Muscle of arm (tissue), 14 donors: ENCODE measurements at places on chromosomes 5 and 9. TPM values are rescaled to one million over a fixed set of nuclear protein-coding genes. Genes with fewer than 3 reads are reported as not detected.

- DNase-seq, result no peak
These were observed 63.2 kb downstream of the NR2F1-AS1 start for GRCh38 chr5:93517828-93518227.

GRCh38 chr5:83107692-83108420, 30.5 kb downstream of the XRCC4 start:
- DNase-seq, result no peak

GRCh38 chr5:15233566-15233965, 266.4 kb upstream of the FBXL7 start:
- no peak for DNase-seq

Gene NR5A1
- polyA plus RNA-seq, result not detected

Gene NUDT12
- polyA plus RNA-seq, result not detected

Gene SHROOM1
- 4.0 TPM for polyA plus RNA-seq

Gene TEK
- polyA plus RNA-seq, result 17.8 TPM

Gene BASP1
- 396 TPM for polyA plus RNA-seq
